IPS-NIHi11 (cell line): ENCODE measurements at places on chromosomes 7 and 10.

- no peak for DNase-seq
Measured at GRCh38 chr7:108038986-108039385, 36.0 kb upstream of the LAMB1 start.

DNA sequence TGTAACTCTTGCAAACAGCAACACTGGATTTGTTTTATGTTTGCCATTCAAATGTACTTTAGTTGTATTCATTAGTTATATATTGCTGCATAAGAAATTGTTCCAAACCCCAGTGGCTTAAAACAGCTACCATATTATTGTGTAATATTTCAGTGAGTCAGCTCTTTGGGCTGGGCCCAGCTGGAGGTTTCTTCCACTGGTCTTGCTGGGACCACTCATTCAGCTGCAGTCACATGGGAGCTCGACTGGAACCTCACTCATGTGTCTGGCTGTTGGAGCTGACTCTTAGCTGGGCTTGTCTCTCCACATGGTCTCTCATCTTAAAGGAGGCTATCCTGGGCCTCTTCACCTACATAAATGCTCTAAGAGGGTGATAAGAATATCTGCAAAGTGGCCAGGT, 23.2 kb upstream of the PIP4K2A start:
- DNase-seq: no peak

GRCh38 chr7:128710481-128710880, 28.7 kb upstream of the CALU start:
- no peak for DNase-seq

DNA sequence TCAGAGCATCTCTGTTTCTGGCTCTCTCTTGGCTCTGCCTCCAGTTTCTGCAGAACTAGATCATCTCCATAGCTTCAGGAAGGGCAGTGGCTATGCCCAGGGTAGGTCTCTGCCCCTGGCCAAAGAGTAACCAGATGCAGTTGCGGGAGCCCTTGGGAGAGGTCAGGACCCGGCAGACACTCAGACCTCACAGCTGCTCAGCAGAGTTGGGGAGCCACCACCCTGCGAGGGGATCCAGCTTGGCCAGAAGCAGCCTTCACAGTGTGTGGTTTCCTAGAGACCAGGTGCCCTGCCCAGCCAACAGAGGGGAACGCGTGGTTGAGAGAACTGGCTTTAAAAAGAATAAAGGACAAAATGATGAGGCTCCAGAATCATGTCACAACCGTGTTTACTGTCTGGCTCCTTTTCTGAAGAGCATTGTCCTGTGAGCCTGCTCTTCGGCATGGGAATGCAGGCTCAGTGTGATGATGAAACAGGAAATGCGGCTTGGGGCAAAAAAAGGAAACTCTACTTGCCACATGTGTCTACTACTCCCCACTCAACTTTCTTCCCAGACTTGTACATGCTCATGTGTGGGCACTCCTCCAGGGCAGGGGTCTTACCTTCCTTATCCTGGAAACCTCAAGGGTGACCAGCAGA, 243.1 kb downstream of the INHBA start:
- no peak for DNase-seq

- no peak for DNase-seq
Measured at GRCh38 chr10:35927990-35928488, 285.9 kb upstream of the FZD8 start.

DNA sequence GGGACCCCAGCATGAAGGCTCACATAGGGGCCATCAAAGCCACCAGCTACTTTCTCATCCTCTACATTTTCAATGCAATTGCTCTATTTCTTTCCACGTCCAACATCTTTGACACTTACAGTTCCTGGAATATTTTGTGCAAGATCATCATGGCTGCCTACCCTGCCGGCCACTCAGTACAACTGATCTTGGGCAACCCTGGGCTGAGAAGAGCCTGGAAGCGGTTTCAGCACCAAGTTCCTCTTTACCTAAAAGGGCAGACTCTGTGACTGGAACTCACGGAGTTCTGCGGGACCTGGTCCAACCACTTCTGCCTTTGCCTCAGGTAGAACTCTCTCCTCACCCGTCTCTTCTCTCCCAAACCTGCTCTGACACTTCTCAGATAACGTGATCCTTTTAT, 945 bp downstream of the TAS2R40 start:
- DNase-seq: no peak

GRCh38 chr7:117072620-117073118, 119.4 kb downstream of the ST7 start:
- DNase-seq: no peak

- no peak for DNase-seq
Measured at GRCh38 chr7:28355635-28356319, 56.5 kb upstream of the CREB5 start.

- DNase-seq: no peak
Measured at GRCh38 chr10:35855155-35855947, 213.3 kb upstream of the FZD8 start.

DNA sequence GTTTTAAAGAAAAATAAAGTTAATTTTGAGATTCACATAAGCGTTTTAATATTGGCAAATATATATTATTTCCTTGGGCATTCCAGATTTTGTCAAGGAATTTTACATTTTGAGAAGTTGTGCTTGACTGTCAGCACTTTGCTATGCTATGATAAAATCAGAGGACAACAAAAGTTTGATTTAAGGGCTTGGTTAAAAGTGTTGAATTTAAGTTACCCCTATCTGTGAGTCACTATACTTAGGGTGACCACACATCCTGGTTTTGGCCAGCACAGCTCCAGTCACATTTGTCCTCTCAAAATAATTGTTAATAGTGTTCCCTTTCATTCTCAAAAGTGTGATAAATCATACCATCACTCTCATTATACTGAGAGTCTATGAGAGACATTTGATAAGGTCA, 34.2 kb upstream of the ANK3 start:
- no peak for DNase-seq

DNA sequence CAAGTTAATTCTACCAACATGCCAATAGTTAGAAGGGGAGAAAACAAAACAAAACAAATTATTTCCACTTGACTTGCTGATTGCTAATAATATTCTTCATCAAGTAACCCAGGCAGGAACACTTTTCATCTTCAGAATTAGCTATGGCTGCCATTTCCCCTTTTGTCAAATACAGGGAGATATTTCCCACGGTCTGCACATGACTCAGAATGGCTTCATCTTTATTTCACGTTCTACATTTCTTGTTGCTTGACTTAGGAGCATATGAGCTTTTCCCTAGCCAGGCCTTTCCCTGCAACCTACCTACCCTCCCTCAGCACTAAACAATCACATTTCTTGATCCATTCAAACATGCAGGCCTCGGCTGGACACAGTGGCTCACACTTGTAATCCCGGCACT, 6.5 kb downstream of the CPVL start:
- DNase-seq: no peak
